CD4-positive, alpha-beta T cell treated with Interleukin-4 for 4 hours (primary cell): ENCODE measurements at places on chromosomes 16 and 17.

GRCh38 chr17:38326996-38327792, 16.6 kb downstream of the GPR179 start:
- DNase-seq, result no peak

DNA sequence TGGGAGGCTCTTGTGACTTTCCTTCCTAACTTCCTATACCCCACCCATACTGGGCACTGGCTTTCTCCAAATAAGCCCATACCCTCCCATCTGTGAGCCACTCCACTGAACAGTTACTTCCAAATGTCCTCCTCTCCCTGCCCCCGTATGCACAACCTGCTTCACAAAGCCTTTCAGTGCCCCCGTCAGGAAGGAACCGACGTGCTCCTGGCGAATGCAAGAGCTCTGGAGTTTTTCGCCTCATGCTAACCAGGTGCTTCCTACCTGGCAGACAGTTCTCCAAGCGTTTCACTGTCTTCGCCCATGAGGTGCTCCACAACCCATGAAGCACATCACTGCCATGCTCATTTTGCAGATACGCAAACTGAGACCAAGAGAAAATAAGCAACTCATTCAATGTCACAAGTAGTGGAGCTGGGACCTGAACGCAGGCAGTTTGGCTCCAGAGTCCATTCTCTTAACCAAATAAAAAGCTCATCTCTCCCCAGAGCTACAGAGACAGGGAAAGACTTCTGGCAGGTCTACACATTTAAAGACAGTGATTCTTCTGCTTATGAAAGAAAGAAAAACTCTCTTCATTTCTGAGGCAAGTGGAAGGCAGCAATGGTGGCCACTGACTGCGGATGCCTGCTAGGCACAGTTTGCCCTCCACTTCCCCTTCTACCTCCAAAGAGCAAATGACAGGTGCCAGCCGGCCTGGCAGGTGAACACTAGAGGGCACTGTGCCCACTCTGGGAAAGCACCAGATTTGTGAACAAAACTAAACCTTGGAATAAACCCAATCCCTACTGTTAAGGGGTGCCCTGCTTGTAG, 23.8 kb downstream of the SPHK1 start:
- DNase-seq, result peak; percentile 66

- DNase-seq, result no peak
Measured at GRCh38 chr16:26133416-26134093, 441.8 kb downstream of the HS3ST4 start.

- no peak for DNase-seq
Measured at GRCh38 chr17:74345433-74346241, 16.0 kb downstream of the BTBD17 start.

DNA sequence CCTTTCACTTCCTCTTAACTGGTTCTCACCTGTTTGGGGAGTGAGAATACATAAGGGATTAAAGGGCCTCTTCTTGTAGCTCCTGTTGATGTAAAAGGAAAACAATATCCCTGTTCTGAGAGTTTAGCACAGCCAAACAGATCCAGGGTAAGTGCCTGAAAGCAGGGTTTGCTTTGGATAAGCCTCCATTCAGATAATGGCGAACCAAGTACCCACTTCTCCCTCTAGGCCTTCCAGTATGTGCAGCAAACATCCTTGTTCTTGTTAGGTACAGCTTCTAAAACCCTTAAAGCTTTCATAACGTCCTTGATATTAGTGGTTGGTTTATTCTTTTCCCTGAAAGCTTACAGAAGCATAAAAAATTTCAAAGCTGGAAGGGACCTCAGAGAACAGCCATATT, 130.6 kb upstream of the DNAH9 start:
- DNase-seq, result no peak

GRCh38 chr16:68289202-68289601, 21.5 kb downstream of the SLC7A6OS start:
- DNase-seq, result no peak

DNA sequence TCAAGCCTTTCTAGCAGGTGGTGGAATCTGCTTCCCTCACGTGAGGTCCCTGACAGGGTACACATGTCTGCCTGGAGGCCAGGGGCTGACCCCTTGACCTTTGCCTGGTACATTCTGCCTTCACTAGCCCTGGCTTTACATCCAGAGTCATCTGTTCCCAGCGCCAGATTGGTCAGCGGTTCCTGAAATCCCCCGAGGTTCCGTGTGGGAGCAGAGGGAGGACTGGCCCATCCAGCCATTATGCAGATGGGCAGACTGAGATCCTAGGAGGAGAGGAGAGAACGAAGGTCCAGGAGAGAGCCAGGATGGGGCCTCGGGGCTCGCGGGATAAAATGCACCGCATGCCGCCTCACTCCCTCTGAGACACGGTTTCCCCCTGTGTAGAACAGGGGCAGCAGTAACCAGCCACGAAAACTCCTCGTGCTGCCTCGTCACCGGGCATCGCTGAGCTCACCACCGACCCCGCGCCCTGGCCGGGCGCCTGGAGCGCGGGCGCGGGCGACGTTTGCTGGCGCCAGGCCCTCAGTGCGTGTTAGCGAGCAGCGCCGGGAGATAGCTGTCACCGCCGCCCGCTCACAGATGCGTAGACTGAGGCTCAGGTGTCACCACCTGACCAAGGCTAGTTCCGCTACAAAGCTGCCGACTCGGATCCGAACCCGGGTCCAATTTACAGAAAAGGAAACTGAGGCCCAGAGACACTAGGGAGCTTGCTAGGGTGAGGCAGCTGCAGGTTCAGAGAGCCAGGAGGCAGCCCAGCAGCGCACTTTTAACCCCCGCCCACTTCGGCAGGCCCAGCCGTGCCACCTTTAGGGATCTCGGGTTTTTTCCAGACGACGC, 811 bp upstream of the MAP2K3 start:
- no peak for DNase-seq

- DNase-seq, result peak; percentile 11
Measured at GRCh38 chr16:23597003-23597756, 1.1 kb upstream of the NDUFAB1 start.

- no peak for DNase-seq
Measured at GRCh38 chr17:28385406-28385805, 13.9 kb downstream of the SARM1 start.

DNA sequence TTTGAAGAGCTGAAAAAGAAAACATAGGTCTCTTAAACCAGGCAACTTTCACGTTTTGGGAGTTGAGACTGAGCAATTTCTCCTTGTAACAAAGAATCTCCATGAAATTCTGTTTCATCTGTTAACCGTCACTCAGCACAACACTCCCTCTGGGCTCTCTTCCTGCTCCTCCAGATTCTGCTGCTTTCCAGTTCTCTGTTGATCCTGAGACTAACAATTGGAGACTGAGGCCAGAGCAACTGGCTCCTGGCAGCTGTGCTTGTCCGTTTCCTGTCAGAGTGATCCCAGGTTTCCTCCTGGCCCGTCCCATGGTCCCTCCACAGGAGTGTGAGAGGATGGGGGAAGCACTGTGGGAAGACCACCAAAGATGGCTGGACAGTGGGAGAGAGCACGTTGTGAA, 32.5 kb downstream of the IST1 start:
- no peak for DNase-seq

DNA sequence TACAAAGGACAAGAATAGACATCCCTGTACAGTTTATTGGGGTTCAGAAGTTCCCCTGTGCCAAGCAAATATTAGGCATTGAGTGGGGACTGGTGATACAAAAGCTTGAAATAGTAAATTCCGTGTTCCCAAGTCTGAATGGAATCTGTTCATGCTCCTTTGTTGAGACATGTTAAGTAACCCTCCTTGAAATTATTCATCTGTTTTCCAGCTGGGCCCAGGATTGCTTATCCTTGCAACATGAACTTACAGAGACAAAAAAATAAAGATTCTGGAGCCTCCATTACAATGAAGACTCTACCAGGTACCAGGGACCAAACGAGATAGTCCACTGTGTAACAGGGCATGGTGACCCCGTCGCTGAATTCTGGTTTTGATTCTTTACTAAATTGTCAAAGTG, 6.1 kb upstream of the CCL8 start:
- DNase-seq, result no peak

DNA sequence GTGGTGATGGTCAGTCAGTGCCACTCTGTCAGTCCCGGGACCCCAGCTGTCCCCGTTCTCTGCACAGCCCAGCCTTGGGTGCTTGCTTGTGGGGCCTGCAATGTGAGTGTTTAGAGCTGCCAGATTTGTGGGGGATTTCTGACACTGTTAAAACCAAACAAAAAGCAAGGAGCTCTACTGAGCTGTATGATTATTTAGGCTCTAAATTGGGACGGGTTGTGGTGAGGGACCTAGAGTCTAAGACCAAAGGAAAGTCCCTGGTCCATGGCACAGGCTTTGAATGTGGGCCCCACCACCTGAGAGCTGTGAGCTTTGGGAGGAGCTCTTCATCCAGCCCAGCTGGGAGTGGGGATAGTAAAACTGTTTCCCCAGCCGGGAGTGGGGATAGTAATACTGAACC, 63.3 kb downstream of the KSR1 start:
- no peak for DNase-seq

- DNase-seq, result no peak
Measured at GRCh38 chr17:11404431-11405276, 163.6 kb downstream of the SHISA6 start.

DNA sequence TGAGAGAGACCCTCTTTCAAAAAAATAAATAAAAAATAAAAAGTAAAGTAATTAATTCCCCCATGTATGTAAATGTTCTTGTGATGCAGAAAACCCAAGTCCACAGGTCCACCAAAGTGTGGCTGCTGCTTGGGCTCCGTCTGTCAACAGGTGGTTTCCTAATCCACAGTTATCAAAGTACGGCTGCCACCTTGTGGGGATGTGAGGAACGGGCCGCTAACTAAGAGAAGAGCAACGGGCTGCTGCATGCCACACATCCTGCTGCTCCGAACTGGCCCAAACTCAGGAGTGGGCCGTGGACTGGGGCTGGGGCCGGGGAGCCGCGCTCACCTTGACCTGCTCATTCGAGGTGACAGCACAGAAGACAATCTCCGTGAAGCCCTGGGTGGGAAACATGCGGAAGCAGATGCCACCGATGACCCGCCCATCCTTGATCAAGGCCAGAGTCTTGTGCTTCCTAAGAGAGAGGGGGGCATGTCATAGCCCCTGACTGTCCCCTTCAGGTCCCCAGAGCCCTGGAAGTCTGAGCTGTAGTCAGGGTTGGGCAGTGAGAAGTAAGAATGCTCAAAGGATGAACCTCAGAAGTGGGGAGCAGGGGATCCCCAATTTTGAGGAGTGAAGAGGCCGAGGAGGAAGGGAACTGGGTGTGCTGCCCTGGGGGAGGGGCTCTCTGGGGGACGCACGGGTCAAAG, 4.3 kb downstream of the KAT2A start:
- DNase-seq, result peak; percentile 83

DNA sequence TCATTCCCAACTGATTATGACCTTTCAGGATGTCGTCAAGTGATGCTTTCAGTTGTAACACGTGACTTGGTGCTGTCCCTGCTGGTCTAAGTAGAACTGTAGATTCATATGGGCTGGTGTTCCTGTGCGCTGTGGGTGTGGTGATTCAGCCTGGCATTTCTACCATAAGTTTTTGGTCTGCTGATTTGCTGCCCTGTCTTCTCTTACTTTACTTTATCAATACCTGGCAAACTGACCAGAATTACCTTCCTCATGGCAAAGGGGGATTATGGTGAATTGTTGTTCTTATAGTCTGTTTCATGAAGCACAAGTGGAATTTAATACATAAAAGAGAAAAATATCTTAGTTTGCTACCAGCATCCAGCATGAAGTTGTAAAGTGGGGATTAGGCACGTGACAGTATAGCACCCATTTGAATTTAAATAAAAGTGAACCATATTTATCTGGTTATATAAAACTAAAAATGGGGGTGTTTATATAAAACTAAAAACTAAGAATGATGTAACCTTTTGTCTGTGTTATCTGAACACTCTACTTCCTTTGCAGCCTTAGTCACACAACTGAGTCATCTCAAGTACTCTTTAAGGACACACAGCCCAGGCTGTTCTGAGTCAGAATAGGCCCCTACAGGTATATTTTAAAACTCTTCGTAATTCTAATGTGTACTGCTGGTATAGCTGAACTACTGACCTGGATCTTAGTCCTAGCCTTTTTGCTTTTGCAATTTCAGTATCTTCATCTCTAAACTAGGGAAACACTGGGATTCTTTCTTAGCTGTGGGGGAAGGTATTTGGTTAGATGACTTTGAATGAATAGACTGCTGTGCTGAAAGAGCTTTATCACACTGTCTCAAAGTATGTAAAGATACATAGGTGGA, 28.3 kb downstream of the TTC19 start:
- DNase-seq, result peak; percentile 77

- DNase-seq, result no peak
Measured at GRCh38 chr17:67613961-67614360, 103.8 kb upstream of the NOL11 start.

- no peak for DNase-seq
Measured at GRCh38 chr17:40321961-40322357, 13.0 kb downstream of the RARA start.

DNA sequence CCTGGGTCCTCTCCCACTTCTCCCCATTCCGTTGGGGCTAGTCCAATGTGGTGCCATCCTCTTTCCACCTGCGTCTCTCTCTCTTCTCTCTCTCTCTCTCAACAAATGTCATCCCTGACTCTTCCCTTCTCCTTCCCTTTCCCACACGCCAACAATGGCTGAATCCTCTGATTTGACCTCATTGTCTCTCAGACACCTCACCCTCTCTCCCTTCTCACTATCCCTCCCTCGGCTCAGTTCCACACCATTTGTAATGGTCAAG, 628 bp upstream of the ZNF18 start:
- DNase-seq, result no peak

- DNase-seq, result no peak
Measured at GRCh38 chr16:14629612-14629918, 495 bp downstream of the PARN start.

DNA sequence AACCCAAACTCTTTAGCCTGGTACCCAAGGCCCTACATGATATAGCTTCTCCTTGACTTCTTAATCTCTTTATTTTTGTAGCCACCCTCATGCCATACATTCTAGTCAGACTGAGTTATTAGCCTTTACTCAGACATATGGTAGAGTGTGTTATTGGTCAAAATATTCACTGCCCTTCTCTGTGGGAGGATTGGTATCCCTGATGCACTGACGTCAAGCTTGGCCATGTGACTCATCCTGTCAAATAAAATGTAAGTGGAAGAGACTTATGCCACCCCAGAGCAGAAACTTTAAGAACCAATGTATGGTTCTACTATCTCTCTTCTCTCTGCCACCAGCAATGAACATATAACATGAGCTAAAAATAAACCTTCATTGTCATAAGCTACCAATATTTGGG, 12.2 kb upstream of the BEAN1 start:
- DNase-seq, result no peak

- DNase-seq, result peak; percentile 41
Measured at GRCh38 chr16:69762814-69763598, 874 bp downstream of the WWP2 start.

- no peak for DNase-seq
Measured at GRCh38 chr16:1316033-1316405, 6.6 kb downstream of the UBE2I start.

DNA sequence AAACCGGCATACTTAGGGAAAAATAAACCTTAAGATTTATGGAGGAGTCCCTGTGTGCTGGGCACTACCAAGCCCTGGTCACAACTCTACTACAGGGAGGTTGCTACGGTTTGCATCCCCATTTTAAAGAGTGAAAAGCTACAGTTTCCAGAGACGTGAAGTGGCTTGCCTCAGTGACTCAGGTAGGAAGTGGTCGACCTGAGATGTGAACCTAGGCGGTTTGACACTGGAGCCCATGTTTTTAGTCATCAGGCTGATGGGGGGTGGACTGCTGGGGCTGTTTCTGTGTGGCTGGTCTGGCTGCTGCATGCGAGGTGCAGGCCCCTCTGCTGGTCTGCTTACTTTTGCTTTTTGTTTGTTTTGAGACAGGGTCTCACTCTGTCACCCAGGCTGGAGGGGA, 6.6 kb downstream of the COX6A2 start:
- peak; percentile 62 for DNase-seq
